ENCODE measurements at places on chromosomes 7 and 10.

DNA sequence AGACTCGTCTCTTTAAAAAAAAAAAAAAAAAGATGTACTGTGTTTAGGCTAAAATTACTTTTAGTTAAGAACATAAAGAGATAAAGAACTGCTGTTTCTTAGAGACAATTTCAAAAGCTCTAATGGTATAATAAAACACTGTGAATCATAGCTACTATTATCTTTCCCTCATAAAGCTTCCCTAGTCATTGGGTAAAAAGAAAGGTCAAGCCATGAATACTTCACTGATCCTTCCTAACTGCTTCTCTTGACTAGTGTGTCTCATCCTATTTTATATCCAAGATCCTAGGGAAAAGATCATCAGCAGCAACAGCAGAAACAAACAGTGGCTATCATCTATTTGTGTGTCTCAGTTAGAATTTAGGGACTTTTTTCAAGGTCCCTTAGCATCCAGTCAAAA is 10.5 kb downstream of the YME1L1 start:
- DNase-seq, result no peak

DNA sequence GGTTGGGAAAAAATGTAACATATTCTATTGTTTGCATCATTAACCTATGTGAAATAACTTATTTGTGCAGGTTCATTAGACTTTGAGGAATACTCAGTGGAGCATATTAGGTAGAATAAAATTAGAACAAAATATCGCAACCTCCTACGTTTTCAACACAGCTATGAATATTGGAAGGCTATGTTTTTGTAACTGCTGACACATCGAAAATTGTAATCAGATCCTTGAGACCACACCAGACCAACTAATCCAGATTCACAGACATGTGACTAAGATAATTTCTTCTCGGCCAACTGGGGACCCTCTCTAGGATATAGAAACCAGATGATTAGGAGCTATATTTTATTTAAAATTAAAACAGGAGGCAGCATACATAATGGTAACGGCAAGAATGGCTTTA is 77.5 kb upstream of the VWC2 start:
- no peak for DNase-seq

DNA sequence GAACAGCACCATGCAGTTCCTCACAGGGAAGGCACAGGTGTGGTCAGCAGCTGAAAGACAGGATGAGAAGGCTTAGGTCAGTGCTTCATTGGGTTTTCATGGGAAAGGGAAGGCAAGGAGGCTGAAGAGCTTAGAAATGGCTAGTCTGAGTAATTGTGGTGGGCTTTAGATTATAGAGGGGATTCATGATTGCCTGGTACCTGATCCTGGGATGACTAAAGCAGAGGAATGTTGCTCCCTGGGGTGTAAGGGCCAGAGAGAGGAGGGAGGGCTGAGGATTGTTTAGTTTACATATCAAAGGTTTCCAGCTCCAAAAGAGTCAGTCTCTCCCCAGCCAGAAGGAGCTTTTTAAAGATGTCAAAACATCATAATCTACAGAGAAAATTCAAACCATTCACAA is 396.3 kb upstream of the POM121L12 start:
- no peak for DNase-seq

DNA sequence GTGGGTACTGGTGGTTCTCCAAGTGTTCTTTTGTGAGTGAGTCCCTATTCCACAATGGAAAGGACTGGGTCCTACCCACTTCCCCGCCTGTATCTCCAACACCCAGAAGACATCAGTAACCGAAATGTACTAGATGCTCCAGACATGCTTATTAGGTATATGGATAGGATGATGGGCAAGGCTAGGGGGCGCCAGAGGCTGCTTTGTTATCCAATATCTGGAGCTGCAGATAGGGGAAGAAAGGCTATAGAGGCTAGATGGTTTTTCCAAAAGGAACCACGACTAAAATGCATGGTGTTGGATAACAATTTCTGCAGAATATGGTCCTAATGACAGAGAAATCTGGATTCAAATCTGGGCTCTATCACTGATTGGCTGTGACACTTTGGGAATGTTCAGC is 56.2 kb upstream of the TM9SF3 start:
- DNase-seq, result no peak

DNA sequence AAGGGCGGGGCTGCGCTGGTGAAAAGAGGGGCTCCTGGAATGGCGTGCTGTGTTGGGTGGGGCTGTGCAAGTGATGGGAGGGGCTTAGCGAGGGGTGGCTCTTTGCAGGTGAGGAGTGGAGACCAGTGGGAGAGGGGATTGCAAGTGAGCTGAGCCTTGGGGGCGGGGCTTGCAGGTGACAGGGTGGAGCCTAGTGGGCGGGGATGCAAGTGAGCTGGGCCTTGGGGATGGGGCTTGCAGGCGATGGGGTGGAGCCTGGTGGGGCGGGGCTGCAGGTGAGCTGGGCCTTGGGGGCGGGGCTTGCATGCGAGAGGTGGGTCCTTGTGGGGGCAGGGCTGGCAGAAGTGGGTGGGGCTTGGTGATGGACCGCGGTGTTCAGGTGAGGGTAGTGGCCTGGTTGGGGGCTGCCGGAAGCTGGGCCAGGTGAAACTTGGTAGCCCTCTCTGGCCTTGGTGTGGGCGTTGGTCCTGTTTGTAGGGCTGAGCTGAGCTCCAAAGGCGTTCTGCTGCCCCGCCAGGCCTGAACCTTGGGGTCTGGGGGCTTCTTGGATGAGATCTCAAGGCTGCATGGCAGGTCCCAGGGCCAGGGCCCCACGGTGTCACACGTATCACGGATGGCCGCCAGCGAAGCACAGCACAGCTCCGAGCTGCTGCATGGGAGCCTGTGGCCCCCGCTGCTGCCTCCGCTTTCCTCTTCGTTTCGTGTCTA is 743 bp upstream of the PITRM1 start:
- no peak for DNase-seq

All from GM04503 (cell line).